ENCODE measurements at places on chromosomes 3 and 15.

GRCh38 chr3:124860599-124860998, 26.6 kb downstream of the ITGB5 start:
- no peak for DNase-seq

- DNase-seq, result no peak
Measured at GRCh38 chr15:66649235-66649984, 52.6 kb upstream of the SMAD6 start.

DNA sequence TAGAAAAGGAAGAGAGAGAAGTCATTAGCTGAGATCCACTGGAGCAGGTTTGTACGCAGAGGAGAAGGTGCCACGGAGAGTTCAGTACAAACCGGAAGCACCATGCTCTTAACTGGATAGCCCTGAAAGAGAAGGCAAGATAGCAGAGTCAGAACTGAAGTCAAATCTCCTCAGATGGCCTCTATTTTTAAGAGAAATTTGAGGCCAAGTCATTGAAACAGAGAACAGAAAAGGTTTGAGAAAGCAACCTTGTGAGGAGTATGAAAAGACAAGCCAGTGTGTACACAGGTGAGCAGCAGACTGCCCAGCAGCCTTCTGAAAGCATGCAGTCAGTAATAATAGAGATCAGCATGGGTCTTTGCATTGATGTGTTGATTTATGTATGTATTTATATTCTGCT, 66.1 kb upstream of the SPRED1 start:
- DNase-seq, result no peak

DNA sequence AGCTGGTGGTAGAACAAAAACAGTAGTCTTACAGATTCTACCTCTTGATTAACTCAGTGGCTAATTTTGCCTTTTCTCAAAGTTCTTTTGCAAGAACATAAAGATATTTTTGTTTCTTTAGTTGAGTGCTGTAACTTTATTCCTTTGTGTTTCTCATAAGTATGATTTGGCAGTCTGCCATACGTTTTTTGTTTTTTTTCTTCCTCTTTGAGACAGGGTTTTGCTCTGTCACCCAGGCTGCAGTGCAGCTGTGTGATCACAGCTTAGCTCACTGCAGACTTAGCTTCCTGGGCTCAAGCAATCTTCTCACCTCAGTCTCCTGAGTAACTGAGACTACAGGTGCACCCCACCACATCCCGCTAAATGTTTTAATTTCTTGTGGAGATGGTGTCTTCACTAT, 22.4 kb downstream of the B3GNT5 start:
- DNase-seq, result no peak

- no peak for DNase-seq
Measured at GRCh38 chr3:189419038-189419437, 212.2 kb upstream of the TP63 start.

DNA sequence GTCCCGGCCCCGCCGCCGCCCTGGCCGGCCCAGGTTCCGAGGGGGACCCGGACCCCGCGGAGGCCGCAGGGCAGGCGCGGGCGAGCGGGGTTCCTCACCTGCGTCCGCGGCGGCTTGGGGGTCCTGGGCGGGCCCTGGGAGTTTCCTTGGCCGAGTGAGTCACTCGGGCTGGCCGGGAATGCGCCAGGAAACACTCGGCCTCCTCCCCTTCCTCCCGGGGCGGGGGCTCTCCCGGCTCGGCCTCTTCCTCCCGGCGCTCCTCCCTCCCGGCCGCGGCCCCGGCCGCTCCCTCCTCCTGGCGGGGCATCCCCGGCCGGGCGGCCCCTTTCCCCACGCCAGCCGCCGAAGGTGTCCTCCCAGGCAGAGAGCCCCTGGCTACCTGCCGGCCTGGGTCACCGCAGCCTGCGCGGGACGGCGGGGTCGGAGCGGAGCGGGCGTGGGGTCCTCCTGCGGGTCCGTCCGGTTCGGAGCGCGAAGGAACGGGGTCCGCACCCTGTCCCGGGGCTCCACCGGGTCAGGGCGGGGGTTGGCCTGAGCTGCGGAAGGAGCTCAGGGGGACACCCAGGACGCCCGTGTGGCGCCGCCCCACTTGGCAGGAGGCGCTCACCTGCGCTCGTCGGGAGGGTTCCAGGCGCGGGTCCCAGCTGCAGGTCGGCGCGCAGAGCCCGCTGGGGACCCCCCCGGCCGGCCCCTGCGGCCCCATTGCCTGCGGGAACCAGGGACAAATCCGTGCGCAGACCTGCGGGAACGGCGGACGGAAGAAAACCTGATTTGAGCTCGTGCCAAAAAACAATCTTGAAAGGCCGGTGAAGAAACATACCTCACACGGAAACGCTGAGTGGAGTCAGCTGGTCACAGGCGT, at the start of gene CYFIP1:
Gene CYFIP1, minus strand, starts transcription at position 180 of the 862 bp plus-strand sequence. CDS start 33,083 bp downstream, outside the sequence.
- peak; percentile 95 for DNase-seq

DNA sequence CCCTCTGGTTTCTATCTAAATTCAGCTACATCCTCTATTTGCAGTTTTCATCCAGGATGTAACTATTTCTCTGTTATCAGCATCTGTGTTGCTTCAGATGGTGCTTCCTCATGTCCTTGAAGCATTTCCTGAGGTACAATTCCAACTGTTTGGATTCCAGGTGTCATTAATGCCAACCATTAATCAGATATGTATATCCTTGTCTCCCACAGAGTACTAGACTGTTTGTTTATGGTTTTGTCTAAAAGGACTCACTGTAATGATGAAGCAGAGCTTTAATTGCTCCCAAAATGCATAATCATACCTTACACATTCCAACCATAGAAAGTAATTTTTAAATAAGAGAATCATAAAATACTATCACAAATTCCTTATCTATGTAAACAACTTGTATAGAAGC, 288.5 kb upstream of the MME start:
- no peak for DNase-seq

- DNase-seq, result no peak
Measured at GRCh38 chr3:31041161-31041978, 146.9 kb upstream of the GADL1 start.

GRCh38 chr15:69049976-69050375, 35.5 kb downstream of the NOX5 start:
- DNase-seq, result no peak

DNA sequence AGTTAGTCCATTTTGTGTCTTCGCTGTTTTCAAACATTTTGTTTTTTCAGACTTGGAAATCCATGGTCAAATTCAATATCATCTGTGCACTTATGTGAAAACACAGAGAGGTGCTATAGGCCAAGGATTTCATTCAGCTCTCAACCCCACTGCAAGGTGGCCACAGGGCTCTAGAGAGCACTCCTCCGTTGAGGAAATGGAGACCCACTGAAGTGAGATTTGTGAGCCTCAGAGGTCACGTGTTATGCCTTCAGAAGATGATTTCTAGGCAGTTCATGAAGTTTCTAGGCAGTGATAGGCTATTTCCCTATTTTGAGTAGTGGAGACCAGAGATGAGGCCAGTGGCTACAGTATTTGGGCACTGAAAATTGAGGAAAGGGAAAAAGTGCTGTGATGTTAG, 88.2 kb downstream of the UNC13C start:
- DNase-seq, result no peak

- no peak for DNase-seq
Measured at GRCh38 chr15:41948490-41948889, 23.9 kb downstream of the EHD4 start.

GRCh38 chr3:119595639-119596334, 1.9 kb upstream of the PLA1A start:
- DNase-seq, result no peak

GRCh38 chr15:57647791-57648130, 56.1 kb downstream of the MYZAP start:
- DNase-seq, result no peak

- no peak for DNase-seq
Measured at GRCh38 chr3:104176706-104177105, 1190.0 kb upstream of the ALCAM start.

- DNase-seq, result no peak
Measured at GRCh38 chr15:34043813-34044212, 4.8 kb upstream of the AVEN start.

DNA sequence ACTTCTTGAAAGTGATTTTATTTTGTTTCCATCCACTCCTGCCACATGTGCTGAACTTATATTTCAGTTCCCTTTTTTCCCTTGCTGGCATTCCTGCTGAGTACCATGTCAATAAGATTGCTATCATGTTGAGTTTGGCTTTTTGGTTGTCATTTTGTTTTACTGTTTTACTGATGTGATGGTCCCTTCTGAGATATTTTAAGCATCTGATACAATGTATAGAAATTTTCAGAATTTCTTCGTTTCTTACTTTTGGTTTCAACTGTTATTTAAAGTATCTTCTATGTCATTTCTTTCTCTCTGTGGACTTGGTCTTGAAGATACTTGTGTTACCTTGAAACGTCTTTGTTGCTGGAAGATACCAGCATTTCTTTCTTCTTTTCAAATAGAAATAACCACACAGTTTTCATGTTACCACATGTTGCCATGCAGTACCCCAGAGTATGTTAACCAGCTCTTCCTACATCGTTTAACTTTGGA, 14.1 kb downstream of the SIDT1 start:
- DNase-seq, result no peak

Measured in upper lobe of right lung (tissue), 1 donor.